Stimulated activated CD4-positive, alpha-beta T cell treated with anti-CD3 and anti-CD28 coated beads, Interleukin-4, amount 100 ng/mL, for 48 hours (primary cell): ENCODE measurements at places on chromosomes 3 and 15.

- no peak for DNase-seq
Measured at GRCh38 chr15:71115567-71116351, 488 bp downstream of the THSD4 start.

DNA sequence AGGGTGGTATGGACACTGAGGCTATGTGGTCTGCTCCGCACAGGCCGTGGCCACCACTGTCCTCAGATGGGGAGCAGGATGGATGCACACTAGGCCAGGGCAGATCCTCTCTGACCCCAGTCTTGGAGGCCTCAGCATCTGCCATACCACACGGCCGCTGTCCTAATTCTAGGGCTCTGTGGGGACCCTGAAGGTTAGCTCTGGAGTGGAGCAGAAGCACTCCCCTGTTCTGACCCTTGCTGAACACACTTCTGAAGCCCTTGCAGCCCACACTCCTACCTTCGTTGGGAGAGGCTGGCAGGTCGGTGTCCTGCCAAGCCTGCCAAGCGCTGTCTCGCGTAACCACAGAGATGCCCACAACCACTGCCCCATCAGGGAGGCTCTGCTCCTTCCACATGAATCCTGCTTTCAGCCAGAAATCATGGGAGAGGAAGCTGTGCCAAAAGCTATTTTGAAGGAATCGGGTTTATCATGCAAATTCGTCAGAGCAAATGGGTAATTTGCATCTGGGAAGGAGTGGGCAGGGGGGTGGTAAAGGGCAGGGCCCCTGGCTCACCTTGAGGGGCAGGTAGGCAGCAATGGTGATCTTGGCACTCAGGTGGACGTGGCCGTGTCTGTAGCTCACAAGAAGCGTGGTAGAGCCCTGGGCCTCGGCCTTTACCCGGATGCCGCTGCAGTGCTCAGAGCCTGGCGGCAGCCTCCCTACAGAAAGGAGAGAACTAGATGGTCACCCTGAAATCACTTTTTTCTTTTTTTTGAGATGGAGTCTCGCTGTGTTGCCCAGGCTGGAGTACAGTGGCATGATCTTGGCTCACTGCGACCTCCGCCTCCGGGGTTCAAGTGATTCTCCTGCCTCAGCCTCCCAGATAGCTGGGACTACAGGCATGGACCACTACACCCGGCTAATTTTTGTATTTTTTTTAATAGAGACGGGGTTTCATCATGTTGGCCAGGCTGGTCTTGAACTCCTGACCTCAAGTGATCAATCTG, 54.4 kb downstream of the NUP210 start:
- DNase-seq, result no peak

DNA sequence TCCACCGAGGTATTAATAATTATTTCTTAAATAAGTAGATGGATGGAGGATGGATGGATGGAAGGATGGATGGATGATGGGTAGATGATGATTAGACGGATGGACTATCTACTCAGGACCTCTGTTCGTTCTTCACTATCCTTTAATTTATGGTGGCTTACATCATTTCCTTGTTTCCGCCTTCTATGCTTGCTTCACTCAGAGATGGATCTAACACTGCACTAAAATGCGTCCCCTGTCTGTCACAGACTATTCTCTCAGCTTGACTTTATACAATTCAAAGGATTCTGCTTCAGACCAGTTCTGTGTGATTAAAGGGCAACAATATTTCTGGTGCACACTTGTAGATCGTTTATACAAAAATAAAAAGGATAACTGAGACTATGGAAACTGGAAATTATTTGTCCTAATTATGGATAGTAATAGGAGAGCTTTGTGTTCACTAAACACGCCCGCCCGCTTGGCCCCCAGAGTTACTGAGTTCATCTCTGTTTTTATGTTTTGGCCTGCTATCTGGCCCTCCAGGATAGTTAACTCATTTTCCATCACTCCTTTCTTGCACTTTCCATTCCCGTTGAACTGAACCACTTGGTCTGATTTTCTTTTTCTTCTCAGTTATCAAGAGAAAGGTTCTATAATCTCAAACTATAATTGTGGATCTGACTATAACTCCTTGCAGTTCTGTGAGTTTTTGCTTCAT, 41.4 kb upstream of the CA12 start:
- no peak for DNase-seq

DNA sequence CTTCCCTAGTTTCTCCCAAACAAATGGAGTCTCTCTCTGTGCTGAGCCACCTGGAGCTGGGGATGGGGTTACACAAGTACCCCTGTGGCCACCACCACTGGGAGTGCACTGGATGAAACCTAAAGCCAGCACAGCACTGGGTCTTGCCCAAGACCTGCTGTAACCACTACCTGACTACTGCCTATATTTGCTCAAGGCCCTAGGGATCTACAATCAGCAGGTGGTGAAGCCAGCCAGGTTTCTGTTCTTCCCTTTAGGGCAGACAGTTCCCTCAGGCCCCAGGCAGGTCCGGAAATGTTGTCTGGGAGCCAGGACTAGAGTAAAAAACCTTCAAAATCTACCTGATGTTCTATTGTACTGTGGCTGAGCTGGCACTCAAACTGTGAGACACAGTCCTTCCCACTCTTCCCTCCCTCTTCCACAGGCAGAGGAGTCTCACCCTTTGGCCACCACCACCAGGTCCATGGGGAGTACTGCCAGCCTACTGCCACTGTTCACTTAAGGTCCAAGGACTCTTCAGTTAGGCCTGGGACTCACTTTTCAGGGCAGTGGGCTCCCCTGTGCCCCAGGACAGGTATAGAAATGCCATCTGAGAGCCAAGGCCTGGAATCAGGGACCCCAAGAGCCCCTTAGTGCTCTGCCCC, 23.8 kb downstream of the C3orf20 start:
- no peak for DNase-seq
